ENCODE measurements at places on chromosomes 4 and X.

- DNase-seq = no peak
Observed at GRCh38 chr4:36039026-36039425, 205.3 kb downstream of the ARAP2 start.

DNA sequence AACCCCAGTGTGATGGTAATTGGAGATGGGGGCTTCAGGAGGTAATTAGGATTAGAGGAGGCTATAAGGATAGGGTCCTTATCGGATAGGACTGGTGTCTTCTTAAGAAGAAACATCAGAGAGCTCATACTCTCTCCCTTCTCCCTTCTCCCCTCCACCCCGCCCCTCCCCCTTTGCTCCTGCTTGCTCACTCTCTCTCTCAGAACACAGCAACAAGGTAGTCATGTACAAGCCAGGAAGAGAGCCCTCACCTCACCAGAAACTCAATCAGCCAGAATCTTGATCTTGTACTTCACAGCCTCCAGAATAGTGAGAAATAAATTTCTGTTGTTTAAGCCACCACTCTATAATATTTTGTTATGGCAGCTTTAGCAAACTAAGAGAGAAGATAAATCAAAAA lies 4.5 kb downstream of the DDX60L start:
- DNase-seq = peak; percentile 51

DNA sequence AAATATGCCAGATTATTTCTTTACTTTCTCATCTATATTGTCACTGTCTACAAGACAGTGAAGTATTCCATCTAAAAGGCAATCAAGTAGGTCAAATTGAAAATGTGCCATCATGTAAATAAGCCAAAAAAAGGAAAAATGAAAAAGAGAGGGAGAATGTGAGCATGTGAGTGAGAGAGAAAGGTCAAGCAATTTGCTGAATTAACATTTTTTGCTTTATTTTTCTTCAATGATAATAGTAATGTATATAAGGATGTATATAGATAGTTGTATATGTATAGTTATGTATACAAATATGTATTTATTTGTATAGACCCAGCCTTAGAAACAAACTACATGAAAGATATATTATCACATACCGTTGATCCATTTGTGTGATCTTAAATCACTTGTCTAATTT lies 11.5 kb downstream of the CXCL8 start:
- no peak for DNase-seq

DNA sequence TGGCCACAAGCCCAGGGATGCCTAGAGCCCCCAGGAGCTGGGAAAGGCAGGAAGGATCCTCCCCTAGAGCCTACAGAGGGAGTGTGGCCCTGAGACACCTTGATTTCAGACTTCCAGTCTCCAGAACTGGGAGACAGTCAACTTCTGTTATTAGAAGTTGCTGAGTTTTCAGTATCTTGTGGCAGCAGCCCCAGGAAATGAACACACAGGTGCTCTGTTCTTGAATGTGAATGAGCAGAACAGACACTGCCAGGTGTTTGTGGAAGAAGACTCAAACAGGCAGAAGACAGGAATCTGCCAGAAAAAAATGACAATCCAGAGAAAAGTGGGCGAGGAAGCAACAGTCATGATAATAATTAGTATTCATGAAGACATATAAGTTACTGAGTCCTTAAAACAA lies 64.5 kb upstream of the STS start:
- DNase-seq = no peak

- peak; percentile 52 for DNase-seq
Observed at GRCh38 chrX:114152130-114152529, 431.8 kb upstream of the HTR2C start.

DNA sequence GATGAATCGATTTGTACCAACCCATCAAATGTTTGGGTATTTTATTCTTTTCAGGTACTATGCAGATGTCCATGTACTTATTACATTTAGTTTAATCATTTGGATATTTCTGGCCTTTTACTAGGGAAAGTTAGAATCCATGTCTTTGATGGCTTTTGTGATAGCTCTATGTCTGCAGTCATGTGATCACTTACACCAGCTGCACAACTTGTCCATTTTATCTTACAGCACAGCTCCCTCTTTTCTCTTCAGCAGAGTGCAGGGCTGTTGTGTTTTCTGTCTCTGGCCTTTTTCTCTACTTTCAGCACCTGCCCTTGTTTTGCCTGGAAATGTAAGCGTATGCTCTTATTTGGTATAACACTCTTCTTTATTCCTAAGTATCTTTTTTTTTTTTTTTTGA lies 30.6 kb downstream of the WWC2 start:
- DNase-seq = no peak

DNA sequence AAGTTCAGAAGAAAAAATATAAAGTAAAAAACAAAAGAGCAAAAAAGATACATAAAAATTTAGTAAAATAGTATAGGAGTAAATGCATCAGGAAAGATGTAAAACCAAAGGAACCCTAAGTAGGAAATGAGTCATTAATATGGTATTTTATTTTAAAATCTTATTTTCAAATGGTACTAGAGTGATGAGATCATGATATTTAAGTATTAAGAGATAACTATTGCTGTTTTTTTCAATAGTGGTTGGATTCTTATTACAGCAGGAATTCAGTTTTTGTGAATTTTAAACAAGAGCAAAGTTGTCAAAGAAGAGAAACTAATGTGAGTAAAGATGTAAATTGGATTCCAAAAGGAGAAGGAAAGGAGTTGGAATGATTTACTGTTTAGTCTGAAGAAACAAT lies 20.0 kb downstream of the EMCN start:
- no peak for DNase-seq

DNA sequence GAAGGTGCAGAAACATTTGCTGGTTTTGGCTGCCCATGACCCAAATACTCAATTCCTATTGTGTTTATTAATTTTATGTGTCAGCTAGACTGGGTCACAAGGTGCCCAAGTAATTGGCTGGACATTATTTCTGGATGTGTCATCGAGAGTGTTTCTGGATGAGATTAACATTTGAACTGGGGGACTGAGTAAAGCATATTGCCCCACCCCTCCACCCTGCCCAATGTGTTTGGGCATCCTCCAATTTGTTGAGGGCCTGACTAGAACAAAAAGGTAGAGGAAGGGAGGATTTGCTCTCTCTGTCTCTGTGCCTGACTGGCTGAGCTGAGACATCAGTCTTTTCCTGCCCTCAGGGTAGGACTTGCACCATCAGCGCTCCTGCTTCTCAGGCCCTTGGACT lies 29.7 kb upstream of the LCORL start:
- peak; percentile 30 for DNase-seq

- DNase-seq = peak; percentile 10
Observed at GRCh38 chr4:26496207-26496783, 6.0 kb upstream of the CCKAR start.

DNA sequence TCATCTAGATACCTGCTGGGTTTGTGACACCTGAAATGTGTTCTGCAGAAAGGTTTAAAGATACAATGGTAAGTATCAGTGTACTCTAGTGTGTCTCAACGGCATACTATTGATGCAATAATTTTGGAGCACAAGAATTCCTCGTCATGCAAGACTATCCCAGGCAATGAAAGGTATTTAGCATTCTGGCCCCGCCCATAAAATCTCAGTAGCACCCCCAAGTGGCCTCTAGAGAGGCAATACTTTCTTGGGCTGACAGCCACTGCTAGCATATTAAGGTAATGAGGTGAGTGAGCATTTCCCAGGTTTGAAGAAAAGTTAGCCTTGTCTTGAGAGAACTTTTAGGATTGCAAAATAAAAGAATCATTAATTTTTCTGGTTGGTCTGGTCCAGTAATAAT lies 24.0 kb downstream of the TAB3 start:
- DNase-seq = peak; percentile 53

Measured in renal cortical epithelial cell (primary cell).